ENCODE measurements at places on chromosomes 6 and 20. TPM values are rescaled to one million over a fixed set of nuclear protein-coding genes. Genes with fewer than 3 reads are reported as not detected.

The RSPH9 gene
- not detected for total RNA-seq

- no peak for DNase-seq
- H3K27me3 ChIP-seq, result no peaks in the 10 kb centered on the region
- H3K27ac ChIP-seq, result peak overlapping the region; percentile 74
- H3K4me3 ChIP-seq, result no peak overlapping the region
- H3K4me1 ChIP-seq, result peaks cover 10% of the 10 kb centered on the region
- no peaks in the 10 kb centered on the region for H3K36me3 ChIP-seq
These were observed 92.5 kb downstream of the SLC22A23 start for GRCh38 chr6:3364391-3364790.

GRCh38 chr6:107489636-107490565, at the start of gene SOBP:
Gene SOBP, plus strand, starts transcription at chr6:107490117. Its CDS starts 500 bp downstream, at chr6:107490617.
- H3K4me1 ChIP-seq, result peaks cover 11% of the 10 kb centered on the region
- DNase-seq, result peak; percentile 31
- H3K27ac ChIP-seq, result peak within 1 kb of the TSS; percentile 73

GRCh38 chr20:34522969-34523871, 7.0 kb downstream of the DYNLRB1 start:
- DNase-seq, result peak; percentile 65
- no peaks in the 10 kb centered on the region for H3K27me3 ChIP-seq
- peak overlapping the region; percentile 51 for H3K27ac ChIP-seq
- peaks cover 7% of the 10 kb centered on the region for H3K36me3 ChIP-seq
- H3K4me1 ChIP-seq, result peaks cover 13% of the 10 kb centered on the region

DNA sequence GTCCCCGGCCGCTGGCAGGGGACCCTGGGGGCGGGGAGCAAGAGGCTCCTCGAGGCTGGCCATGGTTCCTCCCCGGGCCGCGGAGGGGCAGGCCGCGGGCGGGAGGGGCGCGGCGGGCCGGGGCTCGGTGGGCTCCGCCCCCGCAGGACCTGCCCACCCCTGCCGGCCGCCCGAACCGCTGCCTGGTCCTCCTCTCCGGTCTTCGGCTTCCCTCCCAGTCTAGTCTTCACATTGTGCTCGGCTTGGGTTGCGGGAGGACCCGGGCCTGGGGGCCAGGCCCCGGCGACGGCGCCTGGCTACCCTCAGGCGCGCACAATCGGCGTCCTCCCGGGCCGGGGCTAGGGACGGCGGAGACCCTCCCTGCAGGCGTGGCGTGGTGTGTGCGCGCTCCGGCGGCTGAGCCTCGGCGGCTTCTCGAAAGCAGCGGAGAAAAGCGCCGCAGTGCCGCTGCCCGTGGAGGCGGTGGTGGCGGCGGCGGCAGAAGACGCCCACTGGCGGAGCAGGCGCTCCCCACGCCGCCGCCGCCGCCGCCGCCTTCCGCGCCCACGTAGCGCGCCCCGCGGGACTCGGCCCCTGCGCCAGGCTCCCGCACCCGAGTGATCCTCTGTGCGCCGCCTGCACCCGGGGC, at the start of gene PDE10A:
Gene PDE10A, minus strand, starts transcription at position 493 of the 628 bp plus-strand sequence. Its CDS starts 430 bp downstream, at position 63.
- no peak for DNase-seq
- H3K27ac ChIP-seq, result no peak within 1 kb of the TSS
- no peaks in the 10 kb centered on the region for H3K4me1 ChIP-seq
- H3K4me3 ChIP-seq, result peak within 1 kb of the TSS; percentile 25
- H3K27me3 ChIP-seq, result peaks cover 56% of the 10 kb centered on the region

DNA sequence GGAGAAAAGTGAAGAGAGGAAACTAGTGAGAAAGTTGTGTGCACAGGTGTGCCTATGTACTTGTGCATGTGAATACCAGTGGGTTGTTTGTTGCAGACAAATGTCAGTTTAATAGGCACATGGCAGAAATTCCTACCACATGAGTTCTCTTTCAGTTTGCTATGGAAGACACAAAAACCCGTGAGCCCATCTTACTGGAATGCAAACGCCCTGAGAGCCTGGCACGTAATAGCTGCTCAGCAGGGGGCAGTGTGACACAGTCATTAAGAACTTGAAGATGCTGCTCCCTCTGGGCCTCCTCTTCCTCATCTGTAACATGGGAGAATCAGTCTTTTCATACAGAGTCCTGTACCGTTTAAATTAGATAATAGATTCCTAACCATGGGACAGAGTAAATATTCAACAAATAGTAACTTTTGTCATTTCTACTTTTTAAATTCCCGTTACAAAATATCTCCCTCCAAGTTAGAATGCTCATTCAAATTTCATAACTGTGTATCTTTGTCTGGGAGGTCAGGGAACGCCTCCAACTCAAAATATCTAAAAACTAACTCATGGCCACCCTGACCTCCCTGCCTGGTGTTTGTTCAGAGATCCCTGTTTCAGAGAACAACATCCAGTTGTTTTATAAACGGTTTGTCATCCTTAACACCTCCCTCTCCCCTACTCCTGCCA, 802.9 kb downstream of the MAFB start:
- H3K27ac ChIP-seq, result no peak overlapping the region
- H3K27me3 ChIP-seq, result no peaks in the 10 kb centered on the region
- DNase-seq, result peak; percentile 54
- no peaks in the 10 kb centered on the region for H3K36me3 ChIP-seq

- H3K27me3 ChIP-seq, result no peaks in the 10 kb centered on the region
- no peaks in the 10 kb centered on the region for H3K36me3 ChIP-seq
These were observed 13.1 kb downstream of the RNF8 start for GRCh38 chr6:37366910-37367309.
